ENCODE measurements at places on chromosomes 7 and 10.

GRCh38 chr10:126783806-126784557, 113.5 kb upstream of the C10orf90 start:
- DNase-seq: no peak

DNA sequence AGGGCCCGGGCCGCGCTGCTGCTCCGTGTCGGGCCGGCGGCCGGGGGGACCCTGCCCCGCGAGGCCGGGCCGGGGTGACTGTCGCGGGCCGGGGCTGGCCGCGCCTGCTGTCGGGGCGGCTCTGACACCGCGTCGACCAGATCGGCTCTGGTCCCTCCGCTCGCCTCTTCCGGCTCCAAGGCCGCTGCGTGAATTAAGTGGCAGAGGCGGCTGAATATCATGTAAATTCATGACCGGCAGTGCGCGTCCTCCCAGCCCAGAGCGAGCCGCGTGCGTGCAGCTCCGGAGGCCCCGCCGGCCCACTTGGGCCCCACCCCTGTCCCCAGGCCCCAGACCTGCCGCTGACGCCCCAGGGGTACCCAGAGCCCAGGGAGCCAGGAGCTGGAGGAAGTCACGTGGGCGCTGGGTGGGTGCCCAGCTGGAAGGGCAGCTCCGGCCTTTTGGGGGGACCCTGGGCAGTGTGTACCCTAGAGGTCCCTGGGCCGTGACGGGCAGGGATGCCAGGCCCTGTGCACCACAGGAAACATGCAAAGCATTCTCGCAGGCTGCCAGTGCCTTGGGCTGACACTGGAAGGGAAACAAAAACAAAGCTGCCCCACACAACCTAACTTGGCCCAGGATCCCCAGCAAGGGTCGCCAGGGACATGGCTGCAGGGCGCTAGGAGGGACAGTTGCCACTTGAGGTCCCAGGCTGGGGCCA, 584.0 kb upstream of the MKI67 start:
- no peak for DNase-seq

- DNase-seq: no peak
These were observed 10.6 kb downstream of the ZCCHC24 start for GRCh38 chr10:79434821-79435251.

- DNase-seq: no peak
These were observed 550 bp upstream of the CALU start for GRCh38 chr7:128738570-128739047.

DNA sequence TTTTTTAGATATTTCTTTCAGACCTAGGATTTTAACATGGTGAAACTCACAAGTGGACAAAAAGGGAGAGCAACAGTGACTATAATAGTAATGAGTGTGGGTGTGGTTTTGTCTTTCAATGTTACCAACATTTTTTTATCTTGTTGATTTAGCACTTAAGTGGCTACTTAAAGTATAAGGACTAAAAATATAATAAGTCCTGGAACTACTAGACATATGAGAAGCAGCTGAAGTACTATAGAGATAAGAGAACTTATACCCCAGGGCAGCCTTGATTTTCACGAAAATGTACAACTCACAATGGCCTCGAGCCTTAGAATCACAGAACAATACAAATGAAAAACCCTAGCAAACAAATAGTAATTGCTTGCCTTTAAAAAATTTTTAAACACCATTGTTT, 1151.8 kb downstream of the TYW1 start:
- no peak for DNase-seq

GRCh38 chr10:129873351-129873750, 90.7 kb downstream of the EBF3 start:
- no peak for DNase-seq

- no peak for DNase-seq
These were observed 62.9 kb upstream of the MKRN1 start for GRCh38 chr7:140542228-140542603.

DNA sequence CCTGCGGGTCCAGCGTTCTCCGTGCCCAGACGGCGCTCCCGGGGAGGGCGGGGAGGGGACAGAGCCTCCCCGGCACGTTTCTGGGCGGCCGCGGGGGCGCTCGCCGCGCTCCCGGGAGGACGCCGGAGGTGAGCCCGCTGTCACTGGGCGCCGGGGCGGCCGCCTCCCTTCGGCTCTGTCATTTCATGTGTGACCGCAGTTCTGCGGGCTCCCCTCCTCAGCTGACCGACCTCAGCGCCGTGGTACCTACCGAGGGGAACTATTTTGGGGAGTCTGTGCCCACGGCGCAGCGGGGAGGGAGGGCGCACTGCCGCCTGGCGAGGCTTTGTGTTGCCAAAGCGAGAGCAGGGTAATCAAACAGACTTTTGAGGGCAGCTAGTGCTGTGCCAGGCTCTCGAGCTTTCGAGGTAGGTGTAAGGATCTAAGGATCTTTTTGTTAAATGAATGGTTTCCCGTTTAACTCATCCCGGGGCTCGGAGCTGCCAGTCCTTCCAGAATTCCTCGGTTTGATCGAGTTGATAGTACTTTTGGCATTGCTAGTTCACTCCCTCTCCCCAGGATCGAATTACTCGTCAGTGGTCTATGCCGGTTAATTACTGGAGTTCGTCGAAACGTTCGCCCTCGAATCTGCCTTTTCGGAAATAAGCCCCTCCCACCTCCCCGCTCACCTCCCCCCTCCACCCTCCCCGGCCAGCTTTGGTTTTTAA, 1.9 kb downstream of the ARID5B start:
- peak; percentile 34 for DNase-seq

- no peak for DNase-seq
These were observed 157.1 kb upstream of the AOAH start for GRCh38 chr7:36881233-36881874.

- no peak for DNase-seq
These were observed 62.8 kb downstream of the TACC2 start for GRCh38 chr10:122051609-122052385.

- DNase-seq: no peak
These were observed 17.5 kb downstream of the RGR start for GRCh38 chr10:84262190-84262956.

DNA sequence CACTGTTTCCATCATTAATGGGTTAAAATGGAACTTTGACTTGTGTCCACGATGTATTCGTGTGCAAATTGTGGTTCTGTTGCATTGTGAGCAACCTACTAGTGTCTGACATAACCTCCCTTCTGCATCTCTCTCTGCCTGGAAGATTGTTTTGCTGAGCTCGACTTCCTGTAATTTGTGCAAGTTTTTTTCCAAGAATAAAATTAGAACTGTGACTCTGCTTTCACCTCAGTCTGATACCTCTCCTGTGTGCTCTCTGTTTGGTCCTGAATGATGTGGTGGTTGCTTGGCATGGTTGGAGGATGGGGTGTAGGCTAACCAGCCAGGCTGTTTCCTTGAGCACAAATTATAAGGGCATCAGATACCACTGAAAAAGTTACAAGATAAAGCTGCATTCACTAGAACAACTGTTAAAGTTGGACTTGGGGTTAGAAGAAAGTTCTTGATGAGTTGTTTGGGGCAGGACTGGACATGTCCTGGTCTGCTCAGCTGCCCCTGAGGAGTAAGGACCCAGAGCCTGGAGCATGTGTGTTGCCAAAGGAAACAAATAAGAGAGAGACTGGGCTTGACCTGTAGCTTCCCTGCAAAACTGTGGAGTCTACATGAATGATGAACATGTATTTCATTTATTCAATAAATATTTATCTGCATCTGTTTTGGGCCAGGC, 1.9 kb upstream of the VOPP1 start:
- DNase-seq: no peak

- no peak for DNase-seq
These were observed 43.9 kb downstream of the CUX1 start for GRCh38 chr7:101861218-101861775.

All from T-helper 1 cell (primary cell).